ENCODE measurements at places on chromosomes 2 and 18.

- DNase-seq = no peak
These were observed 318.1 kb downstream of the PDE11A start for GRCh38 chr2:177754492-177754873.

GRCh38 chr2:217684431-217685254 is 318.2 kb downstream of the TNS1 start:
- no peak for DNase-seq

GRCh38 chr2:164620457-164620856 is 825 bp downstream of the GRB14 start:
- DNase-seq = no peak

DNA sequence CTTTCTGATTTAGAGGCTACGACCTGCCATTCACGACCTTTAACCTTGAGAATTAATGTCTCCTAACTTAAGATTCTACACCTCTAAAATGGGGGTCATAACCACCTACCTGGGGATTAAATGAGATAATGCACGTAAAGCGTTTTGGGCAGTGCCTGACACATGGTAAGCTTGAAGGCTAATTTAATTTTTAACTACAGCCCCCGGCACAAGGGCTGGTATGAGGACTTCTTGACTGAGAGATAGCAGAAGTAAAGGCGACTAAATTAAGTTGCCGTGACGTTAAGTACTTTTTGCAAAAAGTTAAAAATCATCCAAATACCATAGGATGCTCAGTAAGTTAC is 549 bp downstream of the MRPL35 start:
- no peak for DNase-seq

DNA sequence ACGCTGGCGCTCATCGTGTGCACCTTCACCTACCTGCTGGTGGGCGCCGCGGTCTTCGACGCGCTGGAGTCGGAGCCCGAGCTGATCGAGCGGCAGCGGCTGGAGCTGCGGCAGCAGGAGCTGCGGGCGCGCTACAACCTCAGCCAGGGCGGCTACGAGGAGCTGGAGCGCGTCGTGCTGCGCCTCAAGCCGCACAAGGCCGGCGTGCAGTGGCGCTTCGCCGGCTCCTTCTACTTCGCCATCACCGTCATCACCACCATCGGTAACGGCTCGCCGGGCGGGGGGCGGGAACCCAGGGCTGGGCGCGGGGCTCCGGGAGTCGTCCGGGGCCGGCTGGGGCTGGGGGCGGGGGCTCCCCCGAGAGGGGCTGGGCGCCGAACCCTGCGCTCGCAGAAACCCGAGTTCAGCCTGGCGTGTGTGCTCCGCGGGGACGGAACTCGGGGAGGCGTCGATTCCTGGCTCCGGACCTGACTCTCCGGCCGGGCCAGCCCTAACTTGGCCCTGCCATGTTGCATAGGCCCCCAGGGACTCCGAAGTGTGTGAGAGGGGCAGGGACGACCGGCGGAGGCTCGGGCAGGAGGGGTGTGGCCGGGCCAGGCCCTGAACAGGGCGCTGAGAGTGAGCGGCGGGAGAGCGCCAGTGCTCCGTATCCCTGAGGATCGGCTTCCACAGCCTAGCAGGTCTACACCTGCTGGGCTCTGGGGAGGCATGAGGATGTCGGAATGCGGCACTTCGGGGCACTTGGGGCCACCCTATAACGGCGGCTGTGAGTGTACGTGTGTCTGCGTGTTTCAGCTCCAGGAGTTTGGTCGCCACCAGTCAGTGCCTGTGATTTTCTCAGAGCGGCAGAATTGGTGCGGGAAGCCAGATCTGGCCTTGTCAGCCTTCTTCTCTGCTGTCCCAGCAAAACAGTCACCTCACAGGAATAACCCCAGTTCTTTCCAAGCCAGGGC is 651 bp downstream of the KCNK3 start:
- DNase-seq = no peak

- no peak for DNase-seq
These were observed 79.0 kb downstream of the SLC66A3 start for GRCh38 chr2:11234309-11234708.

- DNase-seq = no peak
These were observed 31.5 kb downstream of the ACSL3 start for GRCh38 chr2:222892321-222892720.

DNA sequence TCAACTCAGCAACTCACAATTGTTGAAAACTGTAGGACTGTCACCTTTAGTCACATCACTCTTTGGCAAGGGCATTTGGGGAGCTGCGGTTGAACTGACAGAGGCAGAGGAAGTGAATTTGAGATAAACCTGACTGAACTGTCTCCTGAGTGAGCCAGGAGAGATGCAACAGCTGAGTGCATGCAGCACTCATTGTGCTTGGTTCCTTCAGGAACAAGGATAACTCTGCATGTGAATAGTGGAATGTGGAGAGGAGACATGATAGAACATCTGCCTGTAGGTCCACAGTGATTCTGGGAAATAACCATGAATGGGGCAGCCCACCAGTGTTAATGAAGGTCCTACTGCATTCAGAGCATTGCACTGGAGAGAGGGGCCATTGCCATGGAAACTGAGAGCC is 494.7 kb downstream of the STK39 start:
- DNase-seq = no peak

- DNase-seq = no peak
These were observed 214.9 kb downstream of the ALPK2 start for GRCh38 chr18:58413667-58414628.

DNA sequence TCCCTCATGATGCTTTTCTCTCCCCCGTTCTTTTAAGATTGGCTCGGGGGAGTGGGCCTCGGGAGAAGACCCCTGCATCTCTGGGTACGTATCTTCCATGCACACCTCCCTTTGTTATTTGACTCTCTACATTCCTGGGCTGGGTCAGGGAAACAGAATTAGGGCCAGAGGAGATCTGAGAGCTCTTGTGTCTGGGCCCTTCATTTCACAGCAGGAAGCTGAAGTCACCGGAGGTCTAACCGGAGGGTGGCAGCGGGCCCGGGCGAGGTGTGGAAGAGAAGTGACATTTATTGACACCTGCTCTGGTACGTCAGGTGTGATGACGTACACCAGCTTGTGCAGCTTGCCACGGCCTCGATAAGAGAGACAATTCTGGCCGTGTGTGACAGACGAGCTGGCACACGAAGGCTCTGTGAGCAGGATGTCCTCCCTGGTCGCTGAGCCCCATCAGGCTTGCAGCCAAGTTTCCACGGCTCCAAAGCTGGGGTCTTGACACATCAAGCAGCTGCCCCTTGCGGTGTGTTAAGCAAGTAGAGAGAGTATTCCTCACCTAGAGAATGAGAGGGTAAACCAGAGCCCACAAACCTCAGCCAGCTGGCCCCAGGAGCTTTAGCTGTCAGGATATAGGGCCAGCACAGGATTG is 30.4 kb downstream of the TOGARAM2 start:
- DNase-seq = peak; percentile 79

DNA sequence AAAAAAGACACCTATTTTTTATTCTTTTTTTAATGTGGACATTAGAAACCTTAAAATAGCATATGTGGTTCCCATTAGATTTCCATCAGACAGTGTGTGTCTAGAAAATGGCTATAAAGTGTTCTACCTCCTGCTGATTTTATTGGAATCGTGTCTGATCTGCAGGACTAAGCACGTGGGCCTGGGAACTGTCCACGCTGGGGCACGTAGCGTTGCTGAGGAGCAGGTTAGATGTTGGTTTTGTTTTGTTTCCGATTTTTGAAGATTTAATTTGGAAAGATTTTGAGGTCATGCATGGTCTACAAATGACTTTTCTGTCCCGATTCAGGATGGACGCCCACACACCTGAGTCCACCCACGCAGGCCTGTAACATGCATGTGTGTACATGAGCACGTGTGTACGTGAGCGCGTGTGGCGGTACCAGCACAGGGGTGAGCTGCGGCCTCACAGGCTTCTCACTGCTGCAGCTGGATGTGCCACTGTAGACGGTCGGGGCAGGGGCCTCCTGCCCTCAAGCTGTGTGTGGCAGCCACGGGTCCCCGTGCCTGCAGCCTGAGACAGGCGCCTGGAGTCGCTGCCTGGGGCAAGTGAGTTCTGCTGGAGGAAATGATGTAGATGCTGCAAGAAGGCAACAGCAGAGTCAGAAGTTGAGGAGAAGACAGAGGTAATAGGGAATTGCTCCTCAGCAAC is 99.7 kb upstream of the CTDP1 start:
- peak; percentile 7 for DNase-seq

DNA sequence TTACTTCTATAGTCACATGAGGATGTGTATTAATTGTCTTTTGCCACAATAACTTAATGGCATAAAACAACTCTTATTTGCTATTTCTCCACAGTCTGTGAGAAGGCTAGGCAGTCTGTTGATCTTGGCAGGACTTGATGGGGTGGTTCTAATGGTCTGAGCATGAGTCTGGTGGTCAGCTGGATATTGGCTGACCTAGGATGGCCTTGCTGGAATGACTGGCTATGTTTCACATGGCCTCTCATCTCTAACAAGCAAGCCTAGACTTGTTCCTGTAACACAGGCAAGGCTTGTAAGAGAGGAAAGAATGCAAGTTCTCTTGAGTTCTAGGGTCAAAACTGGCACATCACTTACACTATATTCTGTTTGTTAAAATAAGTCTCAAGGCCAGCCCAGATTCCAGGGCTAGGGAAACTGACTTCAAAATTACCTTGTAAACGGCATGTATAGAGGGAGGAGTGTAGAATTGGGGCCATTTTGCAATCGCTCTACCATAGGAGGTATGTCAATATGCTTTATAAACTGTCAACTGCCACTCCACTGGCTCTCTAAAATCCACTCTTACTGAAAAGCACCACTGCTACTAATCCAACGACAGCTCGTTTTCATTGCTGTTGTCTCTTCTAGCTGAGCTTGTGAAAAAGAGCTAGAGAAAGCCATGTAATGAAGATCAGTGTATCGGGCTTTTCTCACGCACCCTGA is 325.0 kb upstream of the PKDCC start:
- no peak for DNase-seq

DNA sequence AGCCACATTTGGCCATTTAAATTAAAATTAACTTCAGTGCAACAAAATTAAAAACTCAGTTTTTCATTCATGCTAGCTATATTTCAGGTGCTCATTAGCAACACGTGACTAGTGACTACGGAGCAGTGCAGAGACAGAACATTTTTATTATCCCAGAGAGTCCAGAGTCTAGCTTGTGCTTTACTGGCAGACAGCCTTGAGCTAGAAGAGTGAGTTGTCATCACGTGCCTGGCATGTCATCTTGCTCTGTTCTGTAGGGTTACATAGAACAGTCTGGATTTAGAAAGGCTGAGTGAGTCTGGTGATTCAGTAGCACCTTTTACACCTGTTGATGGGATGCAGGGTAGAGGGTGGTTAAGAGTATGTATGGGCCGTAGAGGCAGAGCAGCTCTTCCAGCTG is 136.9 kb upstream of the IL1R2 start:
- DNase-seq = no peak

DNA sequence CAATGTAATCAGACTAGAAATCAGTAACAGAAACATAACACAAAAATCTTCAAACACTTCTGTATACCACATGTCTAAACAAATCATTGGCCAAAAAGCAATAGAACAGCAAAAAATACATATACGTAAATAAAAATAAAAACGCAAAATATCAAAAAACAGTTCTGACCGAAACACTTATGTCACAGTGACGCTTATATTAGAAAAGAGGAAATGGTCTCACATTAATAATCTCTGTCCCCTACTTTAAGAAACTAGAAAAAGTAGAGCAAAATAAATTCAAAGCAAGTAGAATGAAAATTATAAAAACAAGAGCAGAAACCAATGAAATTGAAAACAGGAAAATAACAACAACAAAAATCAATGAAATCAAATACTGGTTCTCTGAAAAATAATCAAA is 41.9 kb downstream of the TMEM131 start:
- DNase-seq = no peak

GRCh38 chr2:138267161-138267901 is 234.2 kb upstream of the SPOPL start:
- DNase-seq = no peak

- DNase-seq = no peak
These were observed 60.2 kb downstream of the GNAL start for GRCh38 chr18:11749305-11749704.

DNA sequence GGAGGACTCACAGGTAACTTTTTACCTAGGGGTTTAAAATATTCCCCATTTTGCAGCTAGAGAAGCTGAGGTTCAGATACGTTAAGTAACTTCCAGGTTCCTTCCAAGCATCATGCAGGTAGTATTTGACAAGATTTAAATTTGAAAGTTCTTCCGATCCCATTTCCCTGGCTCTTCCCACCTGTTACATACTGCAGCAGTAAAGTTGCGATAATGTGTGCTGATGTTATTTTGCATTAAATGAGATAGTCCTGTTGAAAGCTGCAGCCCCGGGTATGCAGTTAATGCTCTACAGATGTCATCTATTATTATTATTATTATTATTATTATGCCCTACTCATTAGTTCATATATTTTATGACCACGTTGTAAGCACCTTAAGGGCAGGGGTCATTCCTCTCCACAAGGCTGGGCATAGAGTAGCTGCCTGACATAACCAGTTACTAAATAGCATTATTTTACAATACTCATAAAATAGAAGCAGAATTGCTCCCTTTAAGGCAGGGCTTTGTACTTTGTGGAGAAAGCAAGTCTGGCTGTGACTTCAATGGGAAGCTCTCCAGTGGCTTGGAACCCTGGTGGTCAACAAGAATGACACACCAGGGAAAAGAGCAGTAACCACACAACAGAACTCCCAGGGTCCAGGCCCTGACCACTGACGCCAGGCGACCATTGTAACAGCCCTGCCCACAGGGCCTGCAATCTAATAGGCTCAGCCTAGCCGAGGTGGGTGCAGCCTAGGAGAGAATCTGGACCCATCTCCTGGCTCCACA is 112.0 kb upstream of the STPG4 start:
- DNase-seq = no peak

DNA sequence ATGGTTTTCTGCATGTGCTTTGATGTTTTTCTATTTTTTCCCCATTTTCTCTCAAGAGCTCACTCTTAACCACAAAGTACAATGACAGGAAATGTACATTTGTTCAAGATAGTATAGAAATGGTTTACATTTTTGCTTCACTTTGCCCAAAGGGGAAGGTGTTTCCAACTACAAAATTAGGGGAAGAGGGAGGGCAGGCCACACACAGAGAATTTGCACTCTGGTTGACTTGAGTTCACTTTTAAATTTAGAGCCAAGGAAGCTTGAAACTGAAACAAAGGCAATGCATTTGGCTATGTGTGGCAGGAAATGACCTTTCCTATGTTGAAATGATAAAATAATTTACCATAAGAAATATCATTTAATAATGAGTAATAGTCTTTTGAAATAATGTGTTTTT is 19.1 kb upstream of the VIT start:
- no peak for DNase-seq

DNA sequence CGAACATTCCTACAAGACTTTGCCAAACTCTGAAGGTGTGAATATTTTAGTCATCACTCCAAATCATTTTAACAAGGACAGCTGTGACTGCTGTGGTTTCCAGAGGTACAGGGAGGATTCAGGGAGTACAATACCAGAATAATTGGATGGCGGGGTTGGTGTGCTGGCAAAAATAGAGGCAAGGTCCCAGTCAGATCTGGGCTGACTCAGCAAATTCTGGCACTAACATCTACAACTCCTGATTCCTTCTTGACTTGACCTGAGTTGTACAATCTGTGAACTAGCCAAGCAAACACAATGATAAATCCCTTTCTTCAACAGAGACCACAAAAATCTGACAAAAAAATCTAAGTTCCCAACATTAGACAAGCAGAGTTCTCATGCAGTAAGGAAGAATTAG is 40.4 kb downstream of the RMP24 start:
- DNase-seq = no peak
